ENCODE measurements at places on chromosomes 11 and 22. TPM values are rescaled to one million over a fixed set of nuclear protein-coding genes. Genes with fewer than 3 reads are reported as not detected.
A peak's percentile ranks its signal among the peaks of the same experiment; 100 is the strongest.

- no peaks in the 10 kb centered on the region for H3K36me3 ChIP-seq
- H3K27ac ChIP-seq, result no peak overlapping the region
- no peak for DNase-seq
These were observed 808.0 kb upstream of the LUZP2 start for GRCh38 chr11:23688835-23689234.

The CRYBB2 gene
- total RNA-seq, result not detected

DNA sequence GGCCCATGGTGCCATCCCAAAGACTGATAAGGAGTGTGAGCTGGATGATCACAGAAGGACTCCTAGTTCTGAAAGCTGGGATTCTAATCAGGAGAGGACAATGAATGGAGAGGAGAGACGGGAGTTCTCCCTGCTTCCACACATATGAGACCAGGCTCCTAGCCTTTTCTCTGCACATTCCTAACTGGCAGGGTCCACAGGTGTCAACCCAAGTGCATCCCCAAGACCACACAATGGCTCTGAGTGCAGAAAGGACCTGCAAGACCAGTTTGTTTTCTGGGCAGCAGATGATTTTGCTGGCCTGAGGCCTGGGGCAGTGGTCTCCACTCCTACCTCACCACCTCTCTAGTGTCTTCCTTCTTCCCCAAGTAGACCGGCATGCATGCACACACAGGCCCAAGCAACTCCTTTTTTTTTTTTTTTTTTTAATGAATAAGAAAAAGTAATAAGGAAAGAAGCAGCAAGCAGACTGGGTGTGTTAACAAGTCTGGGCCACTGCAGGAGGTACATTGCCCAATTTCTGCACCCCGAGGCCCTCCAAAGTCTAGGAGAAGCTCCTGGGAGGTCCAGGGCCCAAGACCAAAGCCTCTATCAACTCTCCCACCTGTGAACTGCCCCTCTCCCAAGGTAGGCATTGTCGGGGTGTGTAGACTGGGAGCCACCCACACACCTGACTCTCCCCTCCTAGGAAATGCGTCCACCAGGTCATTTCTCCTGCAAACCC is 1.2 kb upstream of the TSKU start:
- no peaks in the 10 kb centered on the region for H3K4me1 ChIP-seq
- H3K36me3 ChIP-seq, result no peaks in the 10 kb centered on the region
- H3K4me3 ChIP-seq, result peak overlapping the region; percentile 58
- H3K27me3 ChIP-seq, result no peaks in the 10 kb centered on the region
- H3K27ac ChIP-seq, result peak overlapping the region; percentile 99
- DNase-seq, result no peak

GRCh38 chr22:32588063-32588462 is 113.5 kb downstream of the FBXO7 start:
- no peak for DNase-seq
- H3K4me1 ChIP-seq, result no peaks in the 10 kb centered on the region
- peak overlapping the region; percentile 85 for H3K27ac ChIP-seq
- no peak overlapping the region for H3K4me3 ChIP-seq
- H3K36me3 ChIP-seq, result no peaks in the 10 kb centered on the region
- H3K27me3 ChIP-seq, result no peaks in the 10 kb centered on the region

- no peak overlapping the region for H3K4me3 ChIP-seq
- H3K27me3 ChIP-seq, result no peaks in the 10 kb centered on the region
- no peaks in the 10 kb centered on the region for H3K36me3 ChIP-seq
- DNase-seq, result no peak
- H3K4me1 ChIP-seq, result peaks cover 12% of the 10 kb centered on the region
These were observed 31.3 kb upstream of the GNB1L start for GRCh38 chr22:19885841-19886592.

DNA sequence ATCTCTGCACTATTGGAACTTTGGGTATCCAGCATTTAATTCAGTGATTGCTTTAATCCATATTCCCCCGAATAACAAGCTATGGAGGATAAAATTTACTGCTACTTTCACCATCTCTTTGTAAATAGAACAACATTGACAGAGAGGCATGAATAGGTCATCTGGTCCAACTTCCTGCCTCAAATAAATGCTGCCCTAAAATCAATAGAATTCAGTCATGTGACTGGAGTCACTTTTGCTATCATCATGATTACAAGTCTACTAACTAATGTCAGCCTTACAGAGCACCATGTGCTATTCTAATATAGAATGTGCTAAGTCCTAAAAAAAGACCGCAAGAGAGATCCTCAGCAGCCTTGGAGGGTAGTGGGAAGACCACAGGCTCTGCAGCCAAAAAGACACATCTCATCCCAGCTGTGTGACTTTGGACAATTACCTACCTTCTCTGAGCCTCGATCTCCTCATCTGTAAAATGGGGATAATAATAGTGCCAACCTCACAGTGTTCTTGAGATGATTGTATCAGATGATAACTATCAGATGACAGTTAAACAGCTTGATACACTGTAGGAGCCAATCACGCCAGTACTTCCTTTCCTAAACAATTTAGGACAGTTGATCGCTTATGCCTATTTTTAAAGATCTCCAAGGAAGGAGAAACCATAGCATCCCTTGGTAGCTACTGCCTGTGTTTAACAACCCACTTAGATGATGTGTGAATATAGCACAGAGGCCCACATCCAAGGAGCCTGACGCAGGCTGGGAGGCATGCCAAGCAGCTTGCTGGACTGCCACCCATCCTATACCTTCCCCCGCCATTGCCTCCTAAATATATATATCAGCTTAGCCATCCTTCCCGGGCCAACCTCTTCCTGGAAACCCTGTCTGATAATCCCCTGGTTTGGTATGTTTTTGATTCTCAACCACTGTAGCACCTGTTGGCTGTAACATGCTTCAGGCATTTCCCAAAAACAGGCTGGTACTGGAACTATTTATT is 77.3 kb upstream of the PHF21A start:
- DNase-seq, result no peak
- no peaks in the 10 kb centered on the region for H3K27me3 ChIP-seq
- no peak overlapping the region for H3K4me3 ChIP-seq
- no peaks in the 10 kb centered on the region for H3K4me1 ChIP-seq
- H3K36me3 ChIP-seq, result no peaks in the 10 kb centered on the region
- H3K27ac ChIP-seq, result no peak overlapping the region

- H3K27me3 ChIP-seq, result no peaks in the 10 kb centered on the region
- H3K27ac ChIP-seq, result no peak overlapping the region
- H3K4me3 ChIP-seq, result no peak overlapping the region
- no peaks in the 10 kb centered on the region for H3K4me1 ChIP-seq
- DNase-seq, result no peak
These were observed 4.6 kb downstream of the SLC1A2 start for GRCh38 chr11:35414776-35415175.

The ACTN3 gene
- total RNA-seq, result not detected

DNA sequence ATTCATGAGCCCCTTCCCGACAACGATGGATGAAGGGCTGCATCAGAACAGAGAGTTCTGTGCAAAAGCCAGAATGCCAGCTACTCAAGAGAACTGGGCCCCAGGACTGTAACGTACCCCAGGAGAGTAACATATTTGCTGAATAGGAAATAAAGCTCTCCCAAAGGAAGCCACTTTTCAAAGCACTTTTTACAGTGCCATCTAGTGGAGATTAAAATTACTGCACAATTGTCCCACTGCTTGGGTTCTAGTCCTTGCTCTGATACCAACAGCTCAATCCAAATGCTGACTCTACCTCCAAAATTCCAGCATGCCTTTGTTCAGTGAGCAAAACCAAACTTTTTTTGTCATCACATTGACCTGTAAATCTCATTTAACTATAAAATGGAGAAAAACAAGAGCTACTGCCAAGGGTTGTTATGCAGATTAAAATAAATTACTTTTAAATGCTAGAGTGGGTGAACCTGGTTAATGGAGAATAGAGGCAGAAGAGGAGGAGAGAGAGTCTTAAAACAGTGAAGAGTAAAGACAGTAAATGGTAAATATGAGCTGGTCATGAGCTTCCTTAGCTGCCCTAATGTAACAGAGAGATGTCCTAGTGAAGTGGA is 87.6 kb upstream of the FSHB start:
- no peak for DNase-seq
- H3K36me3 ChIP-seq, result no peaks in the 10 kb centered on the region
- H3K27me3 ChIP-seq, result no peaks in the 10 kb centered on the region
- H3K4me1 ChIP-seq, result no peaks in the 10 kb centered on the region
- H3K27ac ChIP-seq, result no peak overlapping the region

The PHOX2A gene
- not detected for total RNA-seq

DNA sequence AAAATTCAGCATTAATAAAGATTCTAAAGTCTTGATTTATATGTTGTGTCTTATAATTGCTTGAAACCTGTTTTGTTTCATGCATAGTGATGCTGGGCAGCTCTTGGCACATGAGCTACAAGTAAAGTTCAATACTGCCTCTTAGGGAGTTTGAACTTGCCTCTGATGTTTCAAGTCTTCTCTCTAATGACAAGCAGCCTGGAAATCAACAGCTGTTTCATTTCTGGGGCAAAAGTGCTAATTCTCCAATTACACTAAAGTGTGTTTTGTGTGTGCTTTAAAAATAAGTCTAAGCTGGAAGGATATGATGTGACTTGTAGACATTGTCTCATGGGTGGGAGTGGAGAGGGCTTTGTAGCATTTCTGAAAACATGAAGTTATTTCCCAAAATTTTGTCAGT is 23.7 kb upstream of the SESN3 start:
- no peak for DNase-seq
- H3K4me3 ChIP-seq, result no peak overlapping the region
- peaks cover 7% of the 10 kb centered on the region for H3K4me1 ChIP-seq
- peak overlapping the region; percentile 84 for H3K27ac ChIP-seq
- H3K27me3 ChIP-seq, result no peaks in the 10 kb centered on the region

DNA sequence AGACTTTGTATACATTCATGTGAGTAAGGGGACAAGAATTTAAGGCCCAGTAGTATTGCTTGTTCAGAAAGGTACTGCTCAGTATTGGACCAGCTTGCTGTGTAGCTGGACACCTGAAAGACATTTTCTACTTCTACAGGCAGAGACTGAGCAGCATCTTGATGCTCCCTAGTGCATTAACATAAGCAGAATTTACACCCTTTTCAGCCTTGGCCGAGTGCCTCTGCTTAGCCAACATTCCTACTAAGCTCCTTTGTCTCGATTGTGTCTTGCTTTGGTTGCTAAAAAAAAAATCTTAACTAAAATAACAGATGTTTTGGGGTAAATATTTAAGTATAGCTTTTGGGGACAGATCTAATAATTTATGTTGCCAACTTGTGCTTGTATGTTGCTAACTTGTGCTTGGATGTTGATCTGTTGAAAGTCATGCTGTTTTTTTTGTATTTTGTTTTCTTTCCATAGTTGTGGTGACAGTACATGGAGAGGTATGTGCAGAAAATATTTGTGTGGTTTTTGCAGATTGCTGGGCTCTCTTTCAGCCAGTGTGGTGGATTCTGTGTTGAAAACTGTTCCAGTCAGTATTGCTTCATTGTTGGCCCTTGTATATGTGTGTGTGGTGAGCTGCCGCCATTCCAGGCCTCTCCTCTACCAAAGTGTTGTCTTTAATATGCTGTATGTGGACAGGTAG is 3.7 kb downstream of the PTS start:
- no peak for DNase-seq
- H3K4me3 ChIP-seq, result no peak overlapping the region
- no peaks in the 10 kb centered on the region for H3K27me3 ChIP-seq
- H3K4me1 ChIP-seq, result no peaks in the 10 kb centered on the region
- no peaks in the 10 kb centered on the region for H3K36me3 ChIP-seq
- H3K27ac ChIP-seq, result no peak overlapping the region

GRCh38 chr11:77698896-77699295 is 61.3 kb upstream of the CLNS1A start:
- no peak overlapping the region for H3K27ac ChIP-seq
- no peaks in the 10 kb centered on the region for H3K36me3 ChIP-seq
- no peaks in the 10 kb centered on the region for H3K4me1 ChIP-seq
- no peak overlapping the region for H3K4me3 ChIP-seq
- DNase-seq, result no peak

GRCh38 chr11:132332521-132332920 is 962.1 kb downstream of the NTM start:
- H3K4me1 ChIP-seq, result no peaks in the 10 kb centered on the region
- DNase-seq, result no peak

GRCh38 chr11:69300120-69301060 is 6.4 kb downstream of the MYEOV start:
- peaks cover 14% of the 10 kb centered on the region for H3K4me1 ChIP-seq
- H3K4me3 ChIP-seq, result no peak overlapping the region
- no peaks in the 10 kb centered on the region for H3K27me3 ChIP-seq
- no peak overlapping the region for H3K27ac ChIP-seq
- H3K36me3 ChIP-seq, result no peaks in the 10 kb centered on the region

The DSCAML1 gene
- total RNA-seq, result 2.6 TPM

GRCh38 chr22:42511401-42511891 is 8.2 kb downstream of the RRP7A start:
- H3K27me3 ChIP-seq, result no peaks in the 10 kb centered on the region
- no peak for DNase-seq
- H3K27ac ChIP-seq, result no peak overlapping the region
- H3K4me1 ChIP-seq, result no peaks in the 10 kb centered on the region
- no peak overlapping the region for H3K4me3 ChIP-seq
- no peaks in the 10 kb centered on the region for H3K36me3 ChIP-seq

The KRTAP5-2 gene
- not detected for total RNA-seq

DNA sequence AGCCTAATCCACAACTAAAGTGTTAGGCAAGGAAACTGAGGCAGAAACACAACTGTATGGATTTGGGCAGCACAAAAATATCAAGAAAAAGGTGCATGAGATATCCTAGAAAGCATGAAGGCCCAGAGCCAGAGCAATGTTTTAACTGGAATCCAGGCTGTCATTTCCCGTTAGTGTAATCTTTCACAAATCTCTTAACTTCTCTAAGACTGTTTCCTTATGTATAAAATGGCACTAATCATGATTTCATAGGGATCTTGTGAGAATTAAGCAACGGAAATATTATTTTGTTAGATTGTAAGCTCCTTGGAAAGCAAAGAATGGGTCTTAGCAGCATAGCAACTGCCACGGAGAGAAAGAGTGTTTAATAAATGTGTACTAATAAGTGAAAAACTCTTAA is 14.7 kb upstream of the SYTL2 start:
- H3K4me1 ChIP-seq, result peaks cover 13% of the 10 kb centered on the region
- DNase-seq, result no peak
- H3K4me3 ChIP-seq, result no peak overlapping the region
- H3K36me3 ChIP-seq, result no peaks in the 10 kb centered on the region

DNA sequence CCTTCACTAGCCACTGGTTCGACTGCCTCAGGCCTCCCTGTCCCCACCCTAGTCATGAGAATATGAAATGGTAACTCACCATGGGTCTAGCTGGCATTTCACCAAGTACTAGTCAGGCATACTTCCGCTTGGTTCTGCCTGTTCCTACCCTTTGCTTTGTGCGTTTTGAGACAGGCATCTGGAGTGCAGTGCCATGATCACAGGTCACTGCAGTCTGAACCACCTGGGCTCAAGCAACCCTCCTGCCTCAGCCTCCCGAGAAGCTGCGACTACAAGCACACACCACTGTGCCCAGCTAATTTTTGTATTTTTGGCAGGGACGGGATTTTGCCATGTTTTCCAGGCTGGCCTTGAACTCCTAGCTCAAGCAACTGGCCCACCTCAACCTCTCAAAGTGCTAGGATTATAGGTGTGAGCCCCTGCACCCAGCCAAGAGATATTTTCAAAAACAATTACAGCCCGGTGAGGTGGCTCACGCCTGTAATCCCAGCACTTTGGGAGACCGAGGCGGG is 14.1 kb downstream of the HRAS start:
- no peak overlapping the region for H3K4me3 ChIP-seq
- H3K4me1 ChIP-seq, result no peaks in the 10 kb centered on the region
- no peaks in the 10 kb centered on the region for H3K27me3 ChIP-seq
- no peak for DNase-seq

The OVOL1 gene
- not detected for total RNA-seq
